Aorta (tissue), 5 donors: ENCODE measurements at places on chromosomes 16 and 17. TPM values are rescaled to one million over a fixed set of nuclear protein-coding genes. Genes with fewer than 3 reads are reported as not detected.

GRCh38 chr17:47663912-47664623, 14.3 kb downstream of the KPNB1 start:
- no peaks in the 10 kb centered on the region for H3K4me1 ChIP-seq
- no peak overlapping the region for H3K4me3 ChIP-seq
- H3K36me3 ChIP-seq: peaks cover 11% of the 10 kb centered on the region
- H3K27me3 ChIP-seq: no peaks in the 10 kb centered on the region

FOXO3B gene
- 5.2 TPM for total RNA-seq

DNA sequence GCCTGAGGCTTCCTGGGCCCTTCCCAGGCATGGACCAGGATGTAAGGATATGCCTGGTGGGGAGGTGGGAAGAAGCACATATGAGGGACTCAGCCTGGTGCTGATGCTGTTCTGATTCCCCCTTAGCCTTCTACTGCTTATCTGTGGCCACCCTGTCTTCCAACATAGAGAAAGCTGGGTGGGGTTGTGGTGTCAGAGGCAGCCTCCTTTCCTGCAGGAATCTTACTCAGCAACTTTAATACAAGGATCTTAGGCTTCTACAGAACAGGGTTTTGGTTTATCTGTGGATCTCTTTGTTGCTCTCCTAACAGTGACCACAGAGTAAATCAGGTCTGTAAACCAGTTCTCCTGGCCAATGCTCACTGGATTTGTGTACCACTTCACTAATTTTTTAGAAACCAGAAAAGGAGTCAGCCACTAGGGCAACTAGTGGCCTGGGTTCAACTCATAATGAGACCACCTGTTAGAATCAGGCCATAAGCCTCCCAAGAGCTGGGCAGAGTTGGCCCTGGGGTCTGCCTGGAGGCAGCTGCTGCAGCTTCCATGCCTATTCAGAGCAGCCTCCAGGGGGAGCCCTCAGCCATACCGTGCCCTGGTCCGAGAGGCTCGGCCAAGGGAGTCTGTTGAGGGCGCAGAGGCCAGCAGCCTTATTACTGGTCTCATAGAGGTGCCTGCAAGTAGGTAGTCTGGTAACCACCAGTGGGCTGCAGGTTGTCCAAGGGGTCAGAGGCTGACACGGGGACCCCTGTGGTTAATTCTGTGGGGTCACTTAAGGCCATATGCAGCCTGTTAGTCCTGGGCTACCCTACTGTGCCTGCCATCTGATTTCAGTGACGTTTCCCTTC, 7.1 kb downstream of the HAS3 start:
- H3K27ac ChIP-seq: no peak overlapping the region
- H3K4me3 ChIP-seq: no peak overlapping the region
- H3K4me1 ChIP-seq: no peaks in the 10 kb centered on the region
- DNase-seq: peak; percentile 69
- no peaks in the 10 kb centered on the region for H3K36me3 ChIP-seq
- no peaks in the 10 kb centered on the region for H3K27me3 ChIP-seq

DNA sequence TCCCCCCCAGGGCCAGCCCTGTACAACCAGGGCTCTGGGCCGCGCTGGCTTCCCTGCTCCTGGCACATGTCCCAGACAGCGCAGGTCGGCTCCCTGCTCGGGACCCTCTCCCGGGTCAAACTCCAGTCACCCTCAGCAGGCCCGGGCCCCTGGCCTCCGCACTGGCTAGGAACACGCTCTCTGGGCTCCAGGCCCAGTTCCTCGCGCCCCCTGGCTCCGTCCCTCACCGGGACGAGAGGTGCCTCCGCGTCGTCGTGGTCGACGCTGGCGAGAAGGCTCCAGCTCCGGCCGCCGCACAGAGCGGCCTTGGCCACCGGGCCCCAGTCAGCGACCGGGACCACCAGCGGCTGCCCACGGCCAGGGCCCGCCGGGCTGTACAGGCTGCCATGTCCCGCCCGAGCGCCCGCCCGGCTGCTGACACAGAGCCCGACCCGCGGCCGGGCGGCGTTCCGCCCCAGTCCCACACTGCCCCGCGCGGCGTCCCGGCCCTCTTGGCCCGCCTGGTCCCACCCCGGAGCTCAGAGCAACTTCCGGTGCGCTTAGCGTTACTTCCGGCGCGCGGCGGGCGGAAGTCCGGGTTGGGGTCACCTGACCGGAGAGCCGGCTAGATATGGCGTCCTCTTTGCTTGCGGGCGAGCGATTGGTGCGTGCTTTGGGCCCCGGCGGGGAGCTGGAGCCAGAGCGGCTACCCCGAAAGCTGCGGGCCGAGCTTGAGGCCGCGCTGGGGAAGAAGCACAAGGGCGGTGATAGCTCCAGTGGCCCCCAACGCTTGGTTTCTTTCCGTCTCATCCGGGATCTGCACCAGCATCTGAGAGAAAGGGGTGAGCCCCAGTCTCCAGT, at the start of gene POLDIP2:
Gene POLDIP2 (minus strand): TSS at position 467 of the 840 bp plus-strand sequence. CDS start 79 bp downstream, at position 388.
- no peaks in the 10 kb centered on the region for H3K4me1 ChIP-seq
- peak; percentile 98 for DNase-seq
- peak within 1 kb of the TSS; percentile 77 for H3K27ac ChIP-seq
- H3K27me3 ChIP-seq: no peaks in the 10 kb centered on the region
- peaks cover 2% of the 10 kb centered on the region for H3K36me3 ChIP-seq
- peak within 1 kb of the TSS; percentile 86 for H3K4me3 ChIP-seq

DNA sequence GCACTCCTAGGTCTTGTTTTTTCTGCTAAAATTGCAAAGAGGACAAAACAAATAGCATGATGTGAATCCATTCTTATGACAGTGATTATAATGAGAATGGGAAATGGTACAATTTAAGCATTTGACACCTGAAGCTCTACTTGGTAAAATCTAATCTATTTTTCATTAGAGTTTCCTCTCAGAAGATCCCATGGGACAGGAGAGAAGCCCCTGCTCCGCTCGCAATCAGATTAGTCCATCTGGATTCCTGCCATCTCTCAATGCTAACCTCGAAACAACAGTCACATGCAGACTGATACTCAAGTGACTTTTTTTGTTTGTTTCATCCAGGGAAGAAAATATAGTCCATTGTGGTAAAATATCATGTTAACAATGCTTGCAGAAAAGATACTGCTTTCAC, 107.4 kb upstream of the TOM1L1 start:
- no peaks in the 10 kb centered on the region for H3K36me3 ChIP-seq
- H3K4me3 ChIP-seq: no peak overlapping the region
- no peaks in the 10 kb centered on the region for H3K27me3 ChIP-seq
- no peak overlapping the region for H3K27ac ChIP-seq
- DNase-seq: no peak
- H3K4me1 ChIP-seq: no peaks in the 10 kb centered on the region

DNA sequence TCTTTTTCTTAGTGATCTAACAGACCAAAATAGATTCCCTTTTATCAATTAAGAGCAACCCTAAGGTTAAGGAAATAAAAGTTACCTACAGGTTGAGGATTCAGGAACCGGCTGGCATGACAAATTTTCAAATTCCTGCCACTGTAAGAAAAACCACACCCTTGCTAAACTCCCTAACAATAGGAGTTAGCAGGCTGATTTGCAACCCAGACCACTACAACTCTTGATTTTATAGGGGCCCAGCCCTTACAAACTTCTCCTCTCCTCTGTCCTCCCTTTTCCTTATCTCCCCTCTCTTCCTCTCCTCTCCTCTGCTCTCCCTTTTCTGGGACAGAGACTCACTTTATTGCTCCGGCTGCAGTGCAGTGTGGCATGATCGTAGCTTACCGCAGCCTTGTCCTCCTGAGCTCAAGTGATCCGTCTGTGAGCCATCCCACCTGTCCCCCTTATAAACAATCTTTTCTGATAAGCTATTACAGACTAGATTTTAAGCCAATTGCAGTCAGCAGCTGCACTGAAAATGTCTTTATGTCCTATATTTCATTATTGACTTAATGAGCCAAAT, 418.9 kb downstream of the CDH8 start:
- no peak for DNase-seq
- peaks cover 2% of the 10 kb centered on the region for H3K4me1 ChIP-seq
- no peak overlapping the region for H3K27ac ChIP-seq

GRCh38 chr17:76076146-76076764, 1.7 kb downstream of the GALR2 start:
- no peaks in the 10 kb centered on the region for H3K27me3 ChIP-seq
- H3K27ac ChIP-seq: no peak overlapping the region
- H3K4me1 ChIP-seq: no peaks in the 10 kb centered on the region
- DNase-seq: no peak

DNA sequence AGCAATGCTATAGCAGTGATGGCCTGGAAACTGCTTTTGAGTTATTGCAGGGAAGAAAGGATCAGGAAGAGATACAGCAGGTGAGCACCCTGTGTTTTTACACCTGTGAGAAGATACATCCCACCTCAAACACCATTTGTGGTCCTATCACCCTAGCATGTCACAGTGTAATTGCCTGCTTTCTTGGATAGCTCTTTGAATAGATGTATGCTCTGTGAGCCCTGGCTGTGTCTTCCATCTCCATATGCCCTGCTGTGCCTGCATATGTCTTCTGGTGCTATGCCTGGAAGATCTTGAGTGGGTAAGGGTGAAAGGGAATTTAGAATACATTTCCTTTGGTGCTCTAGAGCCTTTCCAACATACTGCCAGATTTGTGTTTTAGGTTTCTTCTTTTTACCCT, 15.5 kb downstream of the HLF start:
- no peak overlapping the region for H3K4me3 ChIP-seq
- peaks cover 10% of the 10 kb centered on the region for H3K4me1 ChIP-seq
- no peaks in the 10 kb centered on the region for H3K36me3 ChIP-seq
- no peaks in the 10 kb centered on the region for H3K27me3 ChIP-seq
- no peak for DNase-seq

ABCC11 gene
- total RNA-seq: not detected

GRCh38 chr17:14672830-14673229, 371.9 kb downstream of the HS3ST3B1 start:
- peak; percentile 40 for DNase-seq
- H3K4me3 ChIP-seq: no peak overlapping the region
- H3K36me3 ChIP-seq: no peaks in the 10 kb centered on the region
- no peaks in the 10 kb centered on the region for H3K4me1 ChIP-seq
- H3K27me3 ChIP-seq: no peaks in the 10 kb centered on the region
- H3K27ac ChIP-seq: no peak overlapping the region

GRCh38 chr16:85064186-85064585, 36.6 kb downstream of the KIAA0513 start:
- DNase-seq: no peak
- H3K27me3 ChIP-seq: no peaks in the 10 kb centered on the region
- no peaks in the 10 kb centered on the region for H3K4me1 ChIP-seq
- H3K4me3 ChIP-seq: no peak overlapping the region
- H3K27ac ChIP-seq: no peak overlapping the region

- no peaks in the 10 kb centered on the region for H3K4me1 ChIP-seq
- no peak overlapping the region for H3K27ac ChIP-seq
- DNase-seq: no peak
- peaks cover 5% of the 10 kb centered on the region for H3K36me3 ChIP-seq
- H3K27me3 ChIP-seq: no peaks in the 10 kb centered on the region
Observed at GRCh38 chr17:34987232-34987631, 6.9 kb downstream of the LIG3 start.

DNA sequence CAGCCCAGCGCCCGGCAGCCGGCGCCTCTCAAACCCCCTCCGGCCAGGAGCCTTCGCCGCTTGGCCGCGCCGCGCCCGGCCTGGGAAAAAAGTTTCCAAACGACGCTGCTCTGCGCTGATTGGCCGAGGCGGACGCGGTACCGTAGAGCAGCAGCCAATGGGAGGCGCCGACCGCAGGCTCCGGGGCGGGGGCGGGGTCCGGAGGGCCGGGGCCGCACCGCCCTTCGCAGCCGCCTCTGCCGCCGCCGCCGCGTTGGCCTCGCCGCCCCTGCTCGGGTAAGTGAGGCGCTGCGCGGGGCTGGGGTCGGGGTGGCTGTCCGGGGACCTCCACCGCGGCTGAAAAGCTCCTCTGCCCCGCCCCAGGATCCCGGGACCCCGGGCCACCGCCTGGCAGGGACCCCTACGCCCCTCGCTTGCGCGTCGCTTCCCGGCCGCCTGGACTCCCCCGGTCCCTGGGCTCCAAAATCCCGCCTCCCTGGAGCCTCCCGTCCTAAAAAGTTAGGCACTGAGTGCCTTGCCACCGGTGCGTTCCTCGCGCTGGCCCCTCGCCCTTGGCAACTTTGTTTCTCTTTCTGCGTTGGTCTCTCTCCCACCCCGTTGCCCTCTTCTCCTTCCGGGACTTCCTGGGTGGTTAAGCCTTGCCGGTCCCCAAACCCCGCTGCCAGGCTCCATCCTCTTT, at the start of gene NDE1:
Gene NDE1 (plus strand): TSS at position 227 of the 679 bp plus-strand sequence. CDS start 14,534 bp downstream, outside the sequence.
- H3K4me1 ChIP-seq: no peaks in the 10 kb centered on the region
- H3K4me3 ChIP-seq: peak within 1 kb of the TSS; percentile 86
- H3K36me3 ChIP-seq: no peaks in the 10 kb centered on the region

- no peak overlapping the region for H3K27ac ChIP-seq
- H3K4me3 ChIP-seq: no peak overlapping the region
- H3K36me3 ChIP-seq: no peaks in the 10 kb centered on the region
Observed at GRCh38 chr17:65020284-65020683, 36.3 kb downstream of the GNA13 start.

- H3K27ac ChIP-seq: no peak overlapping the region
- H3K4me1 ChIP-seq: no peaks in the 10 kb centered on the region
- no peaks in the 10 kb centered on the region for H3K36me3 ChIP-seq
- DNase-seq: no peak
Observed at GRCh38 chr16:86917471-86918365, 339.4 kb downstream of the FOXL1 start.

DNA sequence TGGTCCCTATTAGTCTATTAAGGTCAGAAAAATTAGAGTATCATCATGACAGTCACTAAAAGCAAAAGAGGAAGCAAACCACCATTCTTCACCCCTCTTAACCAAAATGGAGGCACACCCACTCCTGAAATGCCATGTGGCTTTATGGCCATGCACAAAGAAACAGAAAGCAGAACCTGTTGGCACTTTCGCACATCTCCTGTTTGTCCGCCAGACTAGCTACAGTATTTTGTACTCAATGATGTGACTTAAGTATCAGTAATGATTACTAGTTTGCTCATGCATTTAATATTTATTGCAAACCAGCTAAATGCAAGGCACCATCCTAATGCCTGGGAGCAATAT, 70.2 kb upstream of the GNAO1 start:
- no peak for DNase-seq
- no peak overlapping the region for H3K27ac ChIP-seq
- H3K36me3 ChIP-seq: no peaks in the 10 kb centered on the region
- H3K4me3 ChIP-seq: no peak overlapping the region
- H3K27me3 ChIP-seq: no peaks in the 10 kb centered on the region

WFDC1 gene
- total RNA-seq: 11.8 TPM

DNA sequence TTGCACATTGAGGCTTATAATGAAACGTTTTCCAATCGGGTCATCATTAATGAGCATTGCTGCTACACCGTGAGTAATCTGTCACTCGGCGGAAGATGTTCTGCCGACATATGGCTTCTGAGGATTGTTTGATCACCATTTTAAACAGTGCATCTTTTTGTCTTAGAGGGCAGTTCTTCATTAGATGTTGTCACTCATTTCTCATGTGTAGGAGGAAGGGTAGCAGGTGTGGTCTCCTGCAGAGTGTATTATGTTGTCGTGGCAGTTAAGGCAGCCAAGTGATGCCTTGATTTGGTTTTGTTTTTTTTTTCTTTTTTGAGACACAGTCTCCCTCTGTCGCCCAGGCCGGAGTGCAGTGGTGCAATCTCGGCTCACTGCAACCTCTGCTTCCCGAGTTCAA, 50.5 kb downstream of the SEC14L1 start:
- no peak for DNase-seq
- H3K4me3 ChIP-seq: no peak overlapping the region
- H3K36me3 ChIP-seq: no peaks in the 10 kb centered on the region
- no peak overlapping the region for H3K27ac ChIP-seq
- no peaks in the 10 kb centered on the region for H3K4me1 ChIP-seq
- H3K27me3 ChIP-seq: no peaks in the 10 kb centered on the region

HOXB6 gene
- 5.8 TPM for total RNA-seq

IRX3 gene
- total RNA-seq: 1.4 TPM

LYRM1 gene
- total RNA-seq: 18.1 TPM

TSPOAP1 gene
- 21.0 TPM for total RNA-seq

PPY gene
- not detected for total RNA-seq

PIEZO1 gene
- total RNA-seq: 120 TPM

- H3K4me3 ChIP-seq: no peak overlapping the region
- H3K4me1 ChIP-seq: no peaks in the 10 kb centered on the region
- DNase-seq: no peak
- no peaks in the 10 kb centered on the region for H3K36me3 ChIP-seq
Observed at GRCh38 chr16:72666267-72666666, 381.7 kb downstream of the ZFHX3 start.
